ENCODE measurements at places on chromosomes 6 and 20.

- no peak for DNase-seq
These were observed 129.1 kb downstream of the TNFRSF21 start for GRCh38 chr6:47180633-47181032.

GRCh38 chr6:120938876-120939472 lies 395.3 kb downstream of the TBC1D32 start:
- DNase-seq = no peak

DNA sequence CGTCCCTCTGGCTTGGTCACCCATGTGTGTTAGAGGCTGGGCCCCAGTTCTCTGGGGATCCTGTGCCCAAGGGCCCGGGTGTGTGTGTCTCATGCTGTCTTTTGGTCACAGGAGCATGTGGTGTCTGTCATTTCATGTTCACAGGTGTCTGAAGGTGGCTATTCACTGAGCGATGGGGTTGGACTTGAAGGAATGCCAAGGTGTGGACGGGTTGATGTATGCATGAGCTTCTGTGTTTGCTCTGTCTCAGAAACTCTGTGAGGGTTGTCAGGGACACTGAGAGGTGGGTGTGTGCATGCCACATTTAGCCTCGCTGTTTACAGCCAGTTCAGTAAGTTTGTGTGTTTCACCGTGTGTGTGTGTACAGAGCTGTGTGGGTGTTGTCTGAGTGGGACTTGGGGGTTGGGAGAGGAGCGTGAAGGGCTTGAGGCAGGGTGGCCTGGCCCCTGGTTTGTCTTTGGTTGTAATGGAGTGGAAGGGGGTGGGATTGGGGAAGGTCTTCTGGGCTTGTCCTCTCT lies 1.2 kb downstream of the DDR1 start:
- DNase-seq = peak; percentile 26

- DNase-seq = no peak
These were observed 20.4 kb downstream of the UTRN start for GRCh38 chr6:144305567-144305966.

DNA sequence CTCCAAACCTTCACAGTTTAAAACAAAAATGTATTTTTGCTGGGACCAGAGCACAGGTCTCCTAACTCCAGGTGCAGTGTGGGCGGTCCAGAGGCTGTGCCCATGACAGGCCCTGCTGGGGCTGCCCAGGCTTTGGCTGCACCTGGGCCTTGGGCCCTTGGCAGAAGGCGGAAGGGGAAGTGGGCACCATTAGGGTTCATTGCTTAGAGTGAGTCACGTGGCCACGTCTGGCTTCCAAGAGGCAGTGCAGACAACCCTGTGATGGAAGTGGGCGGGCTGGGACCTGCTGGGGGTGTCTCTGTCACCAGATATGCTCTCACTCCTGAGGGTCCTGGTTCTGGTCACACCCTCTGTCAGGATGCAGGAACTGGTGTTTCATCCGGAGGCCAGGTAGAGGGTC lies 302.2 kb downstream of the QKI start:
- no peak for DNase-seq

All from activated CD4-positive, CD25-positive, alpha-beta regulatory T cell treated with anti-CD3 and anti-CD28 coated beads, Interleukin-2, amount 50 U/mL, for 72 hours (primary cell).